NCI-H187 treated with DMSO at 0.1 percent for 48 hours (cell line): ENCODE measurements at places on chromosomes 2 and 18.

- no peak for DNase-seq
Measured at GRCh38 chr2:110977403-110977802, 143.3 kb upstream of the BCL2L11 start.

GRCh38 chr2:176106581-176107539 lies at the start of gene HOXD11:
TSS of gene HOXD11 (plus strand) at chr2:176107280. CDS start at chr2:176107356, 76 bp downstream.
- DNase-seq: no peak

GRCh38 chr2:64737547-64737946 lies 83.8 kb upstream of the SERTAD2 start:
- no peak for DNase-seq

GRCh38 chr2:60502144-60502543 lies 51.3 kb downstream of the BCL11A start:
- no peak for DNase-seq

DNA sequence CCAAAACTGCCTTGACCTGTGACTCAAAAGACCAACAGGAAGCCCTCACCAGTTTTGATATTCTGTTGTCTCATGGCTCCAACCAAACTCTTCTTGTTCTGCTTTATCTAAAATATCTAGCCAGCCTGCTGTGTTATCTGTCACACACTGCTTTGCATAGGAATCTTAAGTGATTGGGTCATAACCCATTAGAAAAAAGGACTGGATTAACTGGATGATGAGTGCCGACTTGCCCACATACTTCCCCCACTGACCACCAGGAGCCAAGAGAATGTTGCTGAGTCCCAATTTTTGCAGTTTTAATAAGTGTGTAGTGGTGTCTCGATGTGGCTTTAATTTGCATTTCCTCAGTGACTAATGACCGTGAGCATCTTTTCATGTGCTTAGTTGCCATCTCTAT lies 6.5 kb downstream of the MOGAT1 start:
- DNase-seq: no peak

GRCh38 chr2:113015655-113016054 lies 10.4 kb downstream of the IL36A start:
- no peak for DNase-seq

DNA sequence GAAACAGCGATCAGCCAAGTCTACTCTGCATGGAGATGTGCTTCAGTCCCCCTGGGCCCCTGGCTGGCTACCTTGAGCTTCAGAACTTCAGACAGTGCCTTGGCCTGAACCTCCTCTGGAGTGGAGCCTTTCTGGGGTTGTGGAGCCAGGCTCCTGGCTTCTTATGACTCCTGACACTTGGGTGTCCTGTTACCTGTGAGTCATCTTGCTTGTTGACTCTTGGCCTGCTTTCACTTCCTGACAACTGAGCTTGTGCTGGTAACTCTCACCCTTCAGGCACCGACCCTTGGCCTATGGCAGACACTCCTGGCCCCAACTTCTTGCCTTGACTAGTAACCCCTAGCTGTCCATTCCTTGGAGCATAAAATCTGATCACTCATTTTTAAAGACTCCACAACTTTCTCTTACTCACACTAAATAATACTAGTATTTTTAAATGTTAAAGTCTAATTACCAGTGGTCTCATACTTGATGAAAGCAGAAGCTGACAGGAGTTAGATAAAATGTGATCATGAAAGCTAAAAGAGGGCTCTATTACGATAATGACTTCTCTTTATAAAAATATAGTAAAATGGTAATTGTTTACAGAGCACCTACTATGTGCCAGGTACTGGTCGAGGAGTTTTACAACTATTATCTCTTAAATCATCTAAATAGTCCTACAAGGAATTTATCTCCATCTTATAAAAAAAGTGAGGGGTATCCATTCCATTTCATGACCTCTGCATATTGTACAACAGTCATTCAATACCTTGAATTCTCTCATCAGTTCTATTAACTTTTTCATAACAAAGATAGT lies 46.3 kb upstream of the VIT start:
- DNase-seq: no peak

- DNase-seq: no peak
Measured at GRCh38 chr18:9614401-9615279, at the start of gene PPP4R1. TSS of gene PPP4R1 (minus strand) at chr18:9614559. CDS start at chr18:9614484, 75 bp downstream.

- no peak for DNase-seq
Measured at GRCh38 chr2:3712424-3712823, 9.0 kb downstream of the DCDC2C start.

GRCh38 chr2:122635686-122636085 lies 880.2 kb downstream of the TSN start:
- DNase-seq: no peak

- DNase-seq: no peak
Measured at GRCh38 chr2:104289651-104290565, 564.0 kb upstream of the POU3F3 start.

DNA sequence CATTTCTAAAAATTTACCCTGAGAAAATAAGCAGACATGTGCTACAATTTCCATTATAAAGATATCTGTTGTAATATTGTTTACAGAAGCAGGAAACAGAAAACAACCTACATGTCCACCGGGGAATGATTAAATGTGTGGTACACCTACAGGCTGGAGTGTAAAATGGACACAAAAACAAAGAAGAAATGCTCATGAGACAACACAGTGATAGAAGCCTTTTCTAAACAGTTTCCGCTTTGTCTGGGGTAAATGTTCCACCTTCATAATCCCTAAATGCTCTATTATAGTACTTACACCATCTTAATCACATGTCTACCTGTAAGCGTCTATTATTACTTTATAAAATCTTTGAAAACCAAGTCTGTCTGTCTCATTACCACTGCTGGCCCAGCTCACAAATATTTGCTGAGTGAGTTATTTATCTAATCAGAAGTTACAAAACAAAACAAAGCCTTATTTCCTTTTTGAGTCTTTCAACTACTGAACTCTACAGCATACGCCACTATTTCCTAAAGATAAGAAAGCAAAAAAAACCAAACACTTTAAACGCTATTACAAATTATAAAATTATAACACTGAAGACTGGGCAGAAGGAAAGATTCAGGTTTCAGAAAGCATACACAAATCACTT lies 95.3 kb downstream of the PIGN start:
- no peak for DNase-seq

- no peak for DNase-seq
Measured at GRCh38 chr2:145411493-145411892, 891.6 kb upstream of the ZEB2 start.

DNA sequence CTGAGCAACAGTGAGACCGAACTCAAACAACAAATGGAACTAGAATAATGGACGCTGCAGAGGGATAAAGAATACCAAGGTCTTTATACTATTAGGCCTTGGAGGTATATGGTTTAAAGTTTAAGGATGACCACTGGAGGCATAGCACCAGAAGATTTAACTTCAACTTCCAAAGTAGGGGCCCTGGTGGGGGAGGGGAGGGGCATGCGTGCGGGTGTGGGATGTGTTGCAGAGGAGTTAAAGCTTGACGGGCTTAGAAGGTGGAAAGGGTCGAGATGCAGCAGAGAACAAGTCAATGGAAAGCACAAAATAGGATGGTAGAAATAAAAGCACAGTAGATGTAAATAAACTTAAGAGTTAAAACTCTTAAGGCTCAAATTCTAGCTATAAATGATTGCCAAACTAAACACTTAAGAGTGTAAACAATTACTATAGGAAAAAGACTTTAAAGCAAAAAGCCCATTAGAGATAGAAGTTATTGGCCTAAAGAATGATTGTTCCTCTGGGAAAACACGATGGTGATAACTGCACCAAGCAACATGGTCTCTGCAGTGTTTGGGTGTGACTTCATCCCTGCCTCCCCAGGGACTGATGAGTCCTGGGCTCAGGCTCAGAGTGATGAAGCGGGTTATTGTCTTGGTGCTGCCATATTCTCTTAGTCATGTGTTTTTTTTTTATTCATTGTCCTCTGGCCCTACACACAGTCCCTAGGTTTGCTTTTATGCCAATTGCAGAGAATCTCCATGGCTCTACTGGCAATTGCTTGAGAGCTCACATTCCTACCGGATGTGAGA lies 13.0 kb downstream of the RRM2 start:
- DNase-seq: no peak

DNA sequence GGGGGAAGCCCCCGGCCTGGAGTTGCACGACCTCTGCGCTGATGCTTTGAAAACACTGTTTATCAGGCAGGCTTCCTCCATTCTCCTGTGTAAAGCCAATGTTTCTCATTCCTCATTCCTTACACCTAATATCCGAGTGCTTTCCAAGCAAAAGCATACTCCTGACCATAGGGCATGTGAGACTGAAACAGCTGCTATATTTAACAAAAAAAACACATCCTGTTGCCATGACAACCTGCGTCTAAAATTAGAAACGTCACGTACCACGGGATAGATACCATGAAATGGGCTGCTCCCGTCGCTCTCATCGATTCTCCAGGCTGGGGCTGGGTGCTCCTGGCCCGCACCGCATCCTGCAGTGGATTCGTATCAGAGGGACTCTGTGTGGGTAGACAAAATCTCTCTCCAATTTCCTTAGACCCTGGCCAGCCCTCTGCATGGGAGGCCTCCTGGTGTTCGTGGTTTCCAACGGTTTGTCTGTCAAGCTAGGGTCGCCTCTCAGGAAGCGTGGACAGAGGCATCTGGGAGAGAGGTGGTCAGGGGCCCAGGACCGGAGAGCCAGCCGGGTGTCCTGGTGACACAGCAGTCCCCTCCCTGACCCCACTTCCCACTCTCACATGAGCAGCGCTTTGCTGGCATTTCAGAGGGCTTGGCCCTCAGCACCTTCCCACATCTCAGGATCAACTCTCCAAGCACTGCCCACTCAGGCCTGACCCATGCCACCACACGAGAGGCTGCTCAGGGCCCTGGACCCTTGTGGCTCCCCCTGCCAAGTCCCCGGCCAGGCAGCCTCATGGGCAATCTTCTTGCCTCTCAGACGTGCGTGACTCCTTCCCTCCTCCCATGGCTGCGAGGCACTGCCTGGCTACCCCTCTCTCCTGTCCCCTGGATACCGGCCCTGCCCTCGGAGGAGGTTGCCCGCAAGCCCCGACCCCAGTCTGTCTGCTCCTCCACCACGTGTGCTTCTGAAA lies 268.1 kb downstream of the NDUFA10 start:
- no peak for DNase-seq

GRCh38 chr2:111226876-111227700 lies 106.4 kb downstream of the BCL2L11 start:
- no peak for DNase-seq

GRCh38 chr18:22983175-22983574 lies 50.0 kb downstream of the RBBP8 start:
- DNase-seq: no peak

DNA sequence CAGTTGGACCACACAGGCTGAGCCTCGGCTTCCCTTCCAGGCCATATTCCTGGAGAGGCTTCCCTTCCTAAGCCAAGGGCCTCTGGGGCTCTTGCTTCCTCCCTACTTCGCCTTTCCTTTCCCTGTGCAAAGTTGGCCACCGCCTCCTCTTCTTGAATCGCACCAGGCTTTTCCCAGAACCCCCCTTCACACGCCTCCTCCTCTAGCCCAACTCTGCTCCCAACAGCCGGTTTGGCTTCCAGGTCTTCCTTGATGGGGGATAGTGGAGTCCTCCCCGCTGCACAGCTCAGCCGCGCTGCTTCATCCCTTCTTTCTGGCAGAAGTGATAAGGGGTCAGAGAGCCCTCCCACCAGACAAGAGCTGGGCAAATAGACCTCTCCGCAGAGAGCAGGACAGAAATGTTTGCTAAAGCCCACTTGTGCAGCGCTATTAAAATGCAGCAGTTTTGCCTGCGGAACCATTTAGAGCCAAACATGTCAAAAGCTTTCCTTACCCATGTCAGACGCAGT lies 56.4 kb downstream of the SNORC start:
- no peak for DNase-seq

- DNase-seq: no peak
Measured at GRCh38 chr2:52558265-52558664, 1209.3 kb upstream of the CHAC2 start.

GRCh38 chr2:71101656-71102055 lies 28.4 kb downstream of the MCEE start:
- no peak for DNase-seq

DNA sequence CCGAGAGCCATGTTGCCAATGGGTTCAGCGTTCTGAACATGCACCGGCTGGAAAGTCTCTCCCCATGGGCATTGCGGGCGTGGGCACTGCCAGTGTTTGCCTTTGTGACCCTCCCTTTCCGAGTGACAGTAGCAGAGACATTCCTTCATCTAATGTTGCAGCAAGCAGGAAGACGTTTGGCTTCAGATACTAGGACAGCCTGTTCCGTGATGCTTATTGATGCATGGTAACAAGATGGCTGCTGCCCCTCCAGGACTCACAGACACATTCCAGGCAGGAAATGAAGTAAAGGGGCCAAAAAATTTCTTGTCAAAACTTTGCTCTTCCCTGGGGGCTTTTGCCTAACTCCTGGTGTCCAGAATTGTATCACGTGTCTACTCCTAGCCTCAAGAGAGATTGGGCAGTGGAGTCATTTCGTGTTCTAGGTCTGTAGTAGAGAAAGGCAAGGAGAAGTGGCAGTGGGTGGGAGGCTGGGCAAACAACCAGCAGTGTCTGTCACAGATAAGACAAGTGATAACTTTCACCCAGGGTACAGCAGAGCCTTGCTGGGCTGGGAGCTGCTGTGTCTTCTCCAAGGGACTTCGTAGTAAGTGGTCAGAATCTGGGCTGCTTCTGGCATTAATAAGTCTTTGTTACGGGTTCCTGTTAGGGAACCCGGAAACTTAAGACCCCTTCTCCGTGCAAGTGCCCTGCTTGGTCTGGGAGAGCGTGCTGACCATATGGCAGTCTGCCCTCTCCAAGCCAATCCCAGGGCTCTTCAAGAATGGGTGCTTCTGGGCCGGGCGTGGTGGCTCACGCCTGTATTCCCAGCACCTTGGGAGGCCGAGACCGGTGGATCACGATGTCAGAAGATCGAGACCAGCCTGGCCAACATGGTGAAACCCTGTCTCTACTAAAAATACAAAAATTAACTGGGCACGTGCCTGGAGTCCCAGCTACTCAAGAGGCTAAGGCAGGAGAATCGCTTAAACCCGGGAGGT lies 93.5 kb downstream of the TFCP2L1 start:
- DNase-seq: no peak

DNA sequence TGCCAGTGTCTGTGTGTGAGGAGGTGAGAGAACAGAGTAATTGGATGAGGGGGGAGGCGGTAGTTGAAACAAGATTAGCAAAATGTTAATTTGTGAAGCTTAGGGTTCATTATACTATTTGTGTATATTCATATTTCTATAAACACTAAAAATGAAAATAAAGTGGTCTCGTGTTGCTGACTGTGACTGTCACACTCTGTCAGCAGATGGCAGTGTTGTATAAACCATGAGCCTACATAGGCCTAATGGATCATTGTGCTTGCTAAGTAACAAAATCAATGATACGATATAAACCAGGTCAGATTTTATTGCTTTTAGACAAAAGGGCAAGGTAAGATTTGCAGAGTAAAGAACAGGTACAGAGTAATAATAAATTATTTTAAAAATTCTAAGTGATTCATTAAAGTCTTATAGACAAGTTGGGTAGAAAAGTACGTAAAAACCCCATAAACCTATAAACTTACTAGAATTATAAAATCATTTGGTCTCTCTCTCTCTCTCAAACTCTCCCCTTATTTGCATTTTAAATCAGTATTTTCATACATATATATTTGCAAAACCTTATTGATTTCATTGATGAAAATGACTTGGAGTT lies 182.7 kb downstream of the RPIA start:
- DNase-seq: no peak
